ENCODE measurements at places on chromosomes 6 and 20. TPM values are rescaled to one million over a fixed set of nuclear protein-coding genes. Genes with fewer than 3 reads are reported as not detected.

DNA sequence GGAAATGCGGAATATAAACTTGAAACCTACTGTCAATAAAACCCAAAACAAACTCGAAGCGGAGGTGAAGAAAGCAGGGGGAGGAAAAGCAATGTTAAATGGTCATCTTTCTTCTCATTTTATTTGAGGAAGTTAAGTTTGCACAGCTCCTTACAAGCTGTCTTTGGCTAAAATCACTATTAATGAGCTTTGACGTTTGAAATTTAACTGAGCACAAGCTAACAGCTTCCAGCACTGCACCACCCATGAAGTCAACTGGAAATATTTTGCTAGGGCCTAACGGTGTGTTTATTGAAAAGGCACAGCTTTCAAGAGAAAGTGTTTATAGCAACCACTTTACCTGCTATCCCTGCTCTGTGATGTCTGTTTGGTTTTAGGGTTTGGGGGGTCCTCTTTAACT lies 103.8 kb downstream of the PKHD1 start:
- DNase-seq = no peak

DNA sequence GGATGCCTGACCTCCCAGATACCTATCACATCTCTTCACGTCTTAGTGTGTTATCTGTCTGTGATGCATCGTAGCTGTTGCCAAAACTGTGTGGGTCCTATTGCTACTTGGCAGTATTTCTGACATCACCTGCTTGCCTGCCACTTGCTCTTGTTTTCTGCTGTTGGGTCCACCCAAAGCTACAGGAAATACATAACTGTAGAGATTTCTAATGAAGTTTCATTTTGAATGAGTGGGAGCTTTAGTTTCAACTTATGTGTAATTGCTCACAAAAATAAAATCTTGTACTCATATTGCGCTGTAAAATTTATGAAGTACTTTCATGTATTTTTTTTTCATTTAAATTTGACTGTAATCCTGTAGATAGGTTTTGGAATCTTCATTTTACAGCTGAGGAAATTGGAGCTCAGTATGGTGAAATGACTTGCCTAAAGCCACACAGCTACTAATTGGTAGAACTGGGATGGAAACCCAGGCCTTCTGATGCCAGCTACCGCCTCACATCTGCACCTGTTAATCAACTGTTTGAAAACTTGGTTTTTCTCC lies 113.6 kb upstream of the MAN1A1 start:
- no peak for DNase-seq

GRCh38 chr6:5260111-5260620 lies 584 bp downstream of the LYRM4 start:
- no peak for DNase-seq

GRCh38 chr20:45174434-45175364 lies at the start of gene PI3:
PI3 (plus strand) TSS chr20:45174902; CDS start chr20:45174923, 21 bp downstream.
- peak; percentile 55 for DNase-seq

- DNase-seq = no peak
Observed at GRCh38 chr6:20246125-20246524, 33.9 kb upstream of the MBOAT1 start.

GRCh38 chr6:90135667-90136066 lies 161.0 kb downstream of the BACH2 start:
- DNase-seq = peak; percentile 36

GRCh38 chr20:47711046-47711752 lies 74.1 kb downstream of the SULF2 start:
- DNase-seq = no peak

DNA sequence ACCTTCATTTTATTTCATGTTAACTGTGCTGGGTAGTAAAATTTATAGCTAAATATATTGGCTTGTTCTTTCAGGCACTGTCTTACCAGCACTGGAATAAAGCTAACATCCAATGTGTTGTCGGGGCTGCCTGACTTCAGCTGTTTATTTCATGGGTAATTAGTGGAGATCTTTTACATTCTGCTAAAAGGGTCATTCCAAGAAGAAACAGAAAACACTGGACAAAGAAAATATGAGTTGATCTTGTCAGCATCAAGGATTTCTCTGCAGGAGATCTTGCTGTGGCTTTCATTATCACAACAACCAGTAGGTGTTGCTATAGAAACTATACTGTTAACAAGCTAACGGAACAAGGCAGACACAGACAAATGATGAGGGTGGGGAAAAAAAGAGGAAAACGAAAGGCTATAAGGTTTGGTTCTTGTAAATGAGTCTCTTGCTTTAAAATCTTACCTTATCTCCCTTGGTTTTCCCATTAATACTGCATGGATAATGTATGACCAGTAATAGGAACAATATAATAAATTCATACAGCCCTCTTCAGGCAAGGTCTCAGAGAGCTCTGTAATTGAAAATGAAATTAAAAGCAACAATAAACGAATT lies 206.8 kb downstream of the SIM1 start:
- no peak for DNase-seq

DNA sequence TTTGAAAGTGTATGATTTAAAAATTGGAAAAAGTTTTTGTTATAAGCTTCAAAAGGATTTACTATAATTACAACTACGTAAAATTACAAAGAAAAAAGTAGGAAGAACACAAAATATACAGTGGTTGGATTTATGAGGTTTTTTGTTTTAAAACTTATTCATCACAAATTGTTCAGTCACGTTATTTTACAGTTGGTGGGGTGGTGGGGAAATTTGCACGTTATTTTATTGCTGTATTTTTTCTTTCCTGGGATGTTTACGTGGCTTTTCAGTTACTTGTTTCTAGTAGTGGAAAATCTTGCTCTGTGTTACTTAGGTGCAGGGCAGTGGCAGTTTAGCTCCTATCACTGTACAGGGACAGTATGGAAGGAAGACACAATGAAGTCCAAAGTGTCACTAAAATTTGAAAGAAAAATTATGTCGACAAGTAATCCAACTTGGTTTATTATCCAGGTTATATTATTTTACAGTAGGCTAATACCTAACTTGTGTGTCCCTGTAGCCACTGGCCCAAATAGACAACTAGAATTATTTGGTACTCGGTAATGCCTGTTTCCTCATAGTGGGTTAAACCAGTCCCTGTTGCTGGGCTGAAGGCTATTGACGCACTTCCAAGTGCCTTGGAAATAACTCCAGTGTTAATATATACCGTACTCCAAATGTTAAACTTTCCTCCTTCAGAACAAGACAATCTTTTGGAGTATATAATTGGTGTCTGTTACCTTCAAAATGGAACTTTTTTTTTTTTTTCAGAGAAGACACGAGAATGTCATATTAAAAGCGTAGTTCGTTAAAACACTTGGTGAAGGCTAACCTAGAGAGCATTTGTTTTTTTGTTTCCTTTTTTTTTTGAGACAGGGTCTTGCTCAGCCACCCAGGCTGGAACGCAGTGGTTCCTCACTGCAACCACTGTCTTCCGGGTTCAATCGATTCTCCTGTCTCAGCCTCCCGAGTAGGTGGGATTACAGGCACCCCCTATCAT lies 4.6 kb downstream of the JARID2 start:
- no peak for DNase-seq

DNA sequence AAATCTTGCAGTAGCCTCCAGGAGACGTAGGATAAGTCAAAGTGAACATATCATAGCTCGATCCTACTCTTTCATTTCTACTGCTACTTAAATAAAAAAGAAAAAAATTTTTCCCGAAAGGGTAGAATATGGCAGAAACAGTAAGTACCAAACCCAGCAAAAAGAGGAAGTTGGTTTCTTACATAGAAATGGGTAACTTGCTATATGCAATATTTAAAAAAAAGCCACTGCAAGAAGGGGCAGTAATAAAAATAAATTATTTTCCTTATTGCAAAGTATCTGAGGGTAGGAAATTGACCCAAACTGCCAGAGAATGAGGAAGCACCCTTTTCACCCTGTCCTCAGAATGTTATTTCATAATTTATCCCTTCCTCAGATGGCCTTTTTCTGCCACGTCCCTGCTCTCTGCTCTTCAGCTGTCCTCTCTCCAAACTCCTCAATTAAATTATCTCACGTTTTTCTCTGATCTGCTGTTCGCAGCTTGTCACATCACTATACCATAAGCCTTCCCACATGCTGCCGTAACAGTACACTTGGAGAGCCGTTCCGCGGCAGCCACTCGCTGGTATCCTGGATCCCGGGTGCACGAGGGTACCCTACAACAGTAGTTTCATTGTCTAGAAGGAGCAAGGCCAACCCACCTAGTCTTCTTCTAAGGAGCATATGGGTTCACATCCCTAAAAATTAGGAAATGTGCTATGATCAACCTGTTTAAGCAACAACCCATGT lies 149.6 kb downstream of the BACH2 start:
- no peak for DNase-seq

GRCh38 chr6:84815896-84816735 lies 51.7 kb upstream of the TBX18 start:
- no peak for DNase-seq

DNA sequence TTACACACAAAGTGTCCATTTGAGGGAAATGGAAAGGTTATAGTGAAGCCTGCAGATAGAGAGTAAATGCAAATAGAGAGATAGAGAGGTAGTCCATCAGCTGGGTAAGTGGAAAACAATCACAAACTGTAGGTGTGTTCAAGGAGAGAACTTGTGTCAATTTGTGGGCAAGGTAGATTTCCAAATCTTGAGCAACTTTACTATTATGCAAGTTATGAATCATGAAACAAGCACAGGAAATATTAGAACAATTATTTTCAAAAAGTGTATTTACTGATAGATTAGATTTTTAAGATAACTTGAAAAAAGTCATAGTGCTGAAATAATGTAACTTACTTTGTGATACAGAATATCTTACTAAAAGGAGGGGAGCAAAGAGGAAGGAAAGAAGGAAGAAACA lies 792.9 kb downstream of the EYS start:
- no peak for DNase-seq

Gene PLTP
- total RNA-seq = 1,101 TPM

Gene IL20RA
- total RNA-seq = 1.1 TPM

Gene HLA-DQB1
- total RNA-seq = 2.4 TPM

Gene TRIM10
- total RNA-seq = not detected

Gene GNAS
- 606 TPM for total RNA-seq

Gene PBOV1
- not detected for total RNA-seq

Gene ZBTB22
- total RNA-seq = 11.5 TPM

Gene SLC22A16
- 4.2 TPM for total RNA-seq

Gene GPLD1
- 3.6 TPM for total RNA-seq
